ENCODE measurements at places on chromosomes 6 and 20.

DNA sequence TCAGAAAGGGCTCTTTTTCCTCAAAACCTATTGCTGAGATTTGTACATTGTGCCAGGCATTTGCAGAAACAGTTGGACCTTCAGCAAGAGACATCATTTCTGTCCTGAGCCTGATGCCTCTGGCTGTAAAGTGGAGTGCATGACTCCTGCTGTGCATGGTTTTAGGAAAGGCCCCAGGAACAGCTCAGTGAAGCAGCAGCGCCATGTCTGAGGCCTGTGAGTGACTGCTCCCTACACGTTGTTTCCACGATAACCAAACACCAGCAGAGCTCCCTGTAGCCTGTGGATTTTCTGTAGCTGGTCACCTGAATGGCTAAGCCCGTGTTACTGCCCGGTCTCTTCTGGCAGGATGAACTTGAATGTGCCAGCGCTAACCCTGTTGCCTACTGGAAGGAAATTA is 232.5 kb downstream of the TFAP2C start:
- no peak for DNase-seq

GRCh38 chr20:56952258-56953047 is 314.0 kb downstream of the BMP7 start:
- DNase-seq: no peak

- DNase-seq: no peak
Observed at GRCh38 chr6:51260003-51260402, 441.3 kb downstream of the TFAP2B start.

DNA sequence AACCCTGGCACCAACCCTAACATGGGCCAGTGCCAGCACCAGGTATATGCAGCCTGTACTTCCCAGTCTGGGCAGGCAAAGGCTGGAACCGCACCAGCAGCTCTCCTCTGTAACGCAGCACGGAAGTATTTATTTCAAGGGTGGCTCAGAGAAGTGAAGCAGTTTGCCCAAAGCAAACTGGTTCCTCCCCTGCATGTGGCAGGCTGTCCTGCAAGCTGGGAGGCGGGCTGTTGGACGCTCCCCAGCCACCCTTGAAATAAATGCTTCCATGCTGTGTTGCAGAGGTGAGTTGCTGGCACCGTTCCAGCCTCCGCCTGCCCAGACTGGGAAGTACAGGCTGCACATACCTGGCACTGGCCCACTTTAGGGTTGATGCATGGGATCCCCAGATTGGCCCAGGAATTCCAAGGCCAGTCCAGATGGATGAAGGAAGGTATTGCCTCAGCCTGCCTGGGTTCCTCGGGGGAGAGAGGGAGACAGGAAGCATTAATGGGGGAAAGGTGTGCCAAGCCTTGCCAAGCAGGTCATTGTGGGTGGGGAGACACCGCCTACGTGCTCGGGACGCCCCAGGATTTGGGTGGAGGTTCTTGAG is 49.8 kb downstream of the PPARD start:
- no peak for DNase-seq

DNA sequence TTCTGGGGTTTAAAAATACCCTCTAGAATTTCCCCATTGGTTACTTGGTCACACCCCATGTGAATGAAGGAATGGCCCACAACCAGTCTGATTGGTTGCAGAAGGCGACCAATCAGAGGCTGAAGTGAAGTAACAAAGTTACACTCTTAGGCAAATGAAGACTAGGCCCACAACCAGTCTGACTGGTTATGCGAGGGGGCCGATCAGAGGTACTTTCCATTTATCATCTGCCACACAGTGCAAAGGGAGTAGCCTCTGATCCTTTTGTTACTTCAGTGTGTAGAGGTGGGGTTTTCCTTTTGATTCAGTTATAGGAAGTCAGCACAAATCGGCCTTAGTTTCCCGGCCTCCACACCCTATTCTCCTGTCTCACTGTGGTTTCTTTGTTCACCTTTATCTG is 61.2 kb upstream of the SGK1 start:
- DNase-seq: peak; percentile 24

GRCh38 chr6:158168040-158168289 is at the start of gene SERAC1:
Gene SERAC1, minus strand, starts transcription at chr6:158168262. Its CDS starts 9,899 bp downstream, at chr6:158158363.
- DNase-seq: no peak

DNA sequence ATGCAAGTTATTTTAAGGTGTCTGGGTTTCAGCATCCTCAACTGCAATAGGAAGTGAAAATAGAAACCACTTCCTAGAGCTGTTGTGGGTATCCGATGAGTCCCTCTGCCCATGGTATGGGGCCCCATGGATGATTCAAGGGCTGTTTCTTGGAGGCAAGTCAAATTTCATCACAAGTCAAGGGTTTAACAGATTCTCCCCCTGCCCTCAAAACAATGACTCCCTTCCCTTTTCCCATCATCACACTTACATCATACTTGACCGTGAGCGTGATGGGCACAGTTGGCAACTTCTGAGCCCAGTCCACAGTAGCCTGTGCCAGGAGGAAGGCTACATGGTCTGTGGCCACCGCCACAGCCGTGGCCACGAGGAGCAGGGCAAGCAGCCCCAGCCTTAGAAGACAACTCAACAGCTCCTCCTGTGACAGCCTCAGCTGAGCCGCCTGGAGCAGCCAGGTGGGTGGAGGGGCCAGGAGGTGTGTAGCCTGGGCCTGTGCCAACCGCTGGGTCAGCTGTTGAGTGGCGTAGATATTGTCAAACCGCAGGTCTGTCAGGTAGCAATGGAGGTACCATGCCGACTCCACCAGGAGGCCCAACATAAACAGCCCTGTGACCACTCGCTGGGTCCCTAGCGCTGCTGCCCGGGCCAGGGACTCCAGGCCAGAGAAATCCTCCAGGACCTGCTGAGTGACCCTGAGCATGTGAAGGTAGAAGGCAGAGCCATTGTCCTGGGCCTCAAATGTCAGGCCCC is 5.2 kb downstream of the OCSTAMP start:
- DNase-seq: peak; percentile 29

DNA sequence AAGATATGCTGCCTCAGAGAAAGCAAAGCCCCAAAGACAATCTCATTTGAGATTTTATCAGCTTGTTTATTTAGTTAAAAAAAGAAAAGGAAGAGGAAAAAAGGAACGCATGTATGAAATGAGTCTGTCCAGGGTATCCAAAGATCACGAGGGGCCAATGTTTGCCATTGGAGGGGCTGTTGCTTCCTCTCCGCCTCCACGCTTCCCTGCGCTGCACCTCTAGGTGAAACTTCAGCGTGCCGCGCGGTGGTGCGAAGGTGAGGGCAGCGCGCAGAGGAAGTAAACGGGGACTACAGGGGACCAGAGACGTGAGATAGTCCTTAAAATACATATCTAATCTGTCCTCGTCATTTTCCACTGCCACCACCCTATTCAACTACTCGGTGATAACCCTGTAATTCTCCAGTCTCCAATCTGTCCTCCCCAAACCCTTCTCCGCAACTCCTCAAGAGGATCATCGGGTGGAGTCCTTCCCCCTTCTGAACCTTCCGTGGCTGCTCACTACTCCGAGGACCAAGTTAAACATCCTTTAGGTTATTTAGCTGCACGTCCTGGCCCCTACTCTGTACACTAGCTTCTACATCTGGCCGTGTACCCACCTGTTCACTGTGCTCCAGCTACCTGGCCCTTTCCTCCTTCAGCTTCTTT is 1.1 kb upstream of the DCBLD1 start:
- DNase-seq: no peak

DNA sequence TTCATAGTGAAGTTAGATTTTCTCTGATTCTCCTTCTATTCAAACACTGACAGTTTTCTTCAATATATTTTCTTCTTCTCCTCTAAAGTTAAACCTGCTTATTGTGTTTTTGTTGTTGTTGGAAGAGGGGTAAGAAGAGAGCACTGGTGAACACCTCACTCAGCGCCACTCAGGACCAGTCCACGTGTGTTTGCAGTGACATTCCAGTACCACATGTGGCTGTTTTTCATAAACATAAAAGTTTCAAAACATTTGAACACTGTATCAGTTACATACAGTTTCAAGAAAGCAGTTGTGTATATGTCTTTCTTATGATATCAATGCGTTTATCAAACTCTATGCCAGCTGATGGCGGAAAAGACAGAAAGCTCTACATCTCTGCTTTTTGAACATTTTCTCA is 86.7 kb downstream of the HMGCLL1 start:
- DNase-seq: no peak

DNA sequence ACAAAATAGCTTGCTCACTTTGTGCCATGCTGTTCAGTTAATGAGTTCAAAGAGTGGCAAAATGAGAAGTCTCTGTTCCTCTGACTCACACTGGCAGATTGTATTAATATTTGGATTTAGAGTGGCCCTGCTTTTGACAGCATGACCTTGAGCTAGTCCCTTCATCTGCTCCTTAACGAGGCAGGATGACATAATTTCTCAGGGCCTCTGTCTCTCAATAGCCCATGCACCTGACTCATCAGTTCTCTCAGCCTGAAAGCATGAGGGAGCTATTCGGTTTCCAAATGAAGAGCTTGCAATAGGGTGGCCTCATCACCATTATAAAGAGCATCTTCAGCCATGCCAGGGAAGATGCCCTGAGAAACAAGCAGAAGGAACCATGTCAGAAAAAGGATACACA is 38.2 kb downstream of the CAP2 start:
- no peak for DNase-seq

GRCh38 chr6:166659581-166659980 is 32.5 kb upstream of the RPS6KA2 start:
- no peak for DNase-seq

GRCh38 chr20:54048891-54049545 is 21.4 kb downstream of the BCAS1 start:
- no peak for DNase-seq

GRCh38 chr6:156781861-156782631 is 4.9 kb downstream of the ARID1B start:
- DNase-seq: no peak

DNA sequence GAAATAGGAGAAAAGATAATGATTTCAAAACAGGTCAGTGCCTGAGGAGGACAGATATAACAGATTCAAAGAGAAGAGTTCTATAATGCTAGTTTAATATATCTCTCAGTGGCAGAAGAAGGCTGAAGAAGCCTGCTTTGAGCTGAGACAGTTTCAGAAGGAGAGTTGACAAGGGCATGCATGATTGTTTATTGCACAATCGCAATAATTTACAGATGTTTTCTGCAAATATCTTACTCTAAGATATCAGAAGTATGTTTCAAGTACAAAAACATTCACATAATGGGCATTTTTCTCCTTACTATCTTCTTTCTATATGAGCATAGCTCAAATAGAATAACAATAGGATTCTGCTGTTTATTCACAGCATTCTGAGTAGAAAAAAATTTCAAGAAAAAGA is 557.7 kb upstream of the NRSN1 start:
- DNase-seq: no peak

- DNase-seq: no peak
Observed at GRCh38 chr6:40937491-40937890, 101.5 kb downstream of the UNC5CL start.

DNA sequence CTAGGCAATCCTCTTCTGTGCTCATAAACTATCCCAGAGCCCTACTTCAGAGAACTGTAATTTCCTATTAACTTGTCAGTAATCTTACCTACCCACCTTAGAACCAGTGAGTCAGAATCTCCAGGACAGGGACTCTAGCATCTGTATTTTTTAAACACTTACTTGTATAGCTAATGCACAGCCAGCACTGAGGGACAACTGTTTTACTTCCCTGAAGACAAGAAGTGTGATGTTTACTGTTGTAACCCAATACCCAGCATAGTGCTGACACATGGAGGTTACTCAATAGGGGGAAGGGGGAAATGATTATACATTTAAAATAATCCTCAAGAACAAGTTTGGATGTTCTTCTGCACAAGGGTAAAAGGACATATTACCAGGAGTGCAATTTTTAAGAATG is 130.8 kb downstream of the BTBD9 start:
- DNase-seq: no peak

DNA sequence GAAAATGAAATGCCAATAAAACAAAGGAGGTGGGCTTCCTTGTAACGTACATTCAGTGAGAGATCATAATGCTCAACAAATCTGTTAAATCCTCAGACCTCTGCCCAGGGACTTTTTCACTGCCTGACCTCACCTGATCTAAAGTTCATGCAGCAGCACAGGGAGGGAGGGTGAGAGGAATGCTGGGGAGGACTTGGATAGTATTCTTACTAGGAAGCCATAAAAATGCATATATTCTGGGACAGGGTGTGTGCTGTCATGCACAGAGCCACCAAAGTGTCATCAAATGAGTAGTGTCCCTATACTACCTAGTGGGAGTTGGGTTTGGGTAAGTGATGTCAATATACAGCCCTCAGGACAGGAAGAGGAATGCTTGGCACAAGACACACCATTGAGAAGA is 32.6 kb downstream of the CLIC5 start:
- DNase-seq: no peak

GRCh38 chr20:21166801-21167200 is 40.9 kb downstream of the KIZ start:
- DNase-seq: no peak

- DNase-seq: no peak
Observed at GRCh38 chr20:56347628-56348304, 11.0 kb upstream of the FAM210B start.

All from stimulated activated naive CD4-positive, alpha-beta T cell treated with Interleukin-2 at 50 U/mL for 16 hours (primary cell).